Brain microvascular endothelial cell (primary cell): ENCODE measurements at places on chromosomes 16 and 17.

DNA sequence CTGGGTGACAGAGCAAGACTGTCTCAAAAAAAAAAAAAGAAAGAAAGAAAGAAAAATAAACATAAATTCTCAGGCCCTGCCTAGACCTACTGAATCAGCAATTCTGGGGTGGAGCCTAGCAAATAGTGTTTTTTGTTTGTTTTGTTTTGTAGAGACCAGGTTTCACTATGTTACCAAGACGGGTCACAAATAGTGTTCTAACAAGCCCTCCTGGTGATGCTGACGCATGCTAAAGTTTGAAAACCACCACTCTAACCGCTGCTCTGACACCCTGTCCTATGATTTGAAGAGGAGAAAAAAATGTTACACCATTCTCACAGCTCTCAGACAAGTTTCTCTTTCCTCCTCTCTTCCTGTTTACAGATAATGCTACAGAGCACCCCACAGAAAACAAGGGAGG lies 1.5 kb downstream of the MRPL10 start:
- DNase-seq = no peak

GRCh38 chr16:21192991-21193390 lies 18.4 kb downstream of the ZP2 start:
- DNase-seq = no peak

- DNase-seq = peak; percentile 44
Observed at GRCh38 chr16:16096121-16096857, 127.0 kb downstream of the ABCC6 start.

DNA sequence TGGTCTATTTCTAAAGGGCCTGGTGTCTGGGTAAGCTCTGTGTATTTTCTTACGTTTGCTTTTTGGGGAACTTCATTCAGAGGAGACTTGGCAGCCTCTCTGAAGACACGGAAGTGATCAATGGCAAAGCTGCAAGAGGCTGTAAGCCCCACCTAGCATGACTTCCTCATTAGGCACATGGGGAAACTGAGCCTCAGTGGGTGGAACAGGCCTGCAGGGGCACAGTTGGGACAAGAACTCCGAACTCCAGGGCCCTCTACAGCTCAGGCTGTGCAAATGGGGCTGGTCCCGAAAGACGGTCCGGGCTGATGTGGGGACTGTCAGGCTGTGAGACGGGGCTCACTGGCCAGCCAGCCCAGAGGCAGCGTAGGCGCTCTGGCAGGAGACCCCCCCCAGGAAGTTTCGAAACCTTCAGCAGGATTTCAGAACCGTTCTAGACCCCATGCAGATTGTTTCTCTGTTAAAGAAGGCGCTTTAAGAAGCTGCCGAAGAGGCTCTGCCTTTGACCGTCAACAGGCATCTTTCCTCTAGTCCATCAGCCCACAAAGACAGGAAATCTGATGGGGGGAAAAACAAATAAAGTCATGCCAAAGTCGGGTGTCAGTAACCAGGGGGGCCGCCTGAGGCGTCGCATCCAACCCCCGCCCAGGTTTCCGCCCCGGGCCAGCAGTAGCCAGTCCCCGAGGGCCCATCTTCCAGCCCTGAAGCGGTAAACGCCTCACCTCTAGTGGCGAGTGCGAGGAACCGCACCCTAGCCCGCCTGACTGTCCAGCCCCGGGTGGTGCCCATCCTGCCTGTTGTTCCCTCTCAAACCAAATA lies 79.8 kb upstream of the TBC1D3K start:
- peak; percentile 57 for DNase-seq
